ENCODE measurements at places on chromosomes 2 and 18. TPM values are rescaled to one million over a fixed set of nuclear protein-coding genes. Genes with fewer than 3 reads are reported as not detected.

DNA sequence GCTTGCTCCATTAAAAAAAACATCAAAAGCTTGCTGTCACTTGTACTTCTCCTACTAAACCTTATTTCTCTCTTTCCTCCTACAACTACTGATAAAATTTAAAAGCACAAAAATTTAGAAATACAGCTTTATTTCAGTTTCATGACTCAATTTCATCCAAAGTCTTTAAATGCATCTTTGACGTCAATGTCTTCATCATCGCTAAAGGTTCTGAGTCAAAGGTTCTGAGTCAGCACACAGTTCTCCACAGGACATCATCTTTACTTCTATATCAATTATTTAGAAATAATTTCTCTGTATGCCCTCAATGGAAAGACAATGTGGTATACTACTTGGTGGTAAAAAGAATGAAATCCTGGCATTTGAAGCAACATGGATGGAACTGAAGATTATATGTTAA lies 163.9 kb upstream of the DNMT3A start:
- DNase-seq: no peak

RAX gene
- not detected for total RNA-seq

DNA sequence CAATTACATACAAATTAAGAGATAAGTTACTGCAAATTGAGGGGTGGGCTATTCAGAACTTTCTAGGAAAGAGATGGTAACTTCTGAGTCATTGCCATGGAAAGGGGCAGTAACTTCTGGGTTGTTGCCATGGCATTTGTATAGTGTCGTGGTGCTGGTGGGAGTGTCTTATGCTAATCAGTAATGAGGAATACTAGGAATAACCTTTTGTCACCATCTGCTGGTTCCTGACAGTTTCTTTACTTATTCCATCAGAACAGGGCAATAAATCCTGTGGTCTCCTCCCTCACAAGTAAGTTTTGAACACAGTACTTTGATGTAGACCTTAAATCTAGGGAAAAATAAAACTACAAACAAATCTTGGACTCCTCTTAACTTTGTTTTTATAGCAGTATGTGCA lies 435.4 kb downstream of the BCL11A start:
- DNase-seq: no peak

- peak; percentile 22 for DNase-seq
Observed at GRCh38 chr2:8693157-8693821, 11.4 kb downstream of the ID2 start.

DNA sequence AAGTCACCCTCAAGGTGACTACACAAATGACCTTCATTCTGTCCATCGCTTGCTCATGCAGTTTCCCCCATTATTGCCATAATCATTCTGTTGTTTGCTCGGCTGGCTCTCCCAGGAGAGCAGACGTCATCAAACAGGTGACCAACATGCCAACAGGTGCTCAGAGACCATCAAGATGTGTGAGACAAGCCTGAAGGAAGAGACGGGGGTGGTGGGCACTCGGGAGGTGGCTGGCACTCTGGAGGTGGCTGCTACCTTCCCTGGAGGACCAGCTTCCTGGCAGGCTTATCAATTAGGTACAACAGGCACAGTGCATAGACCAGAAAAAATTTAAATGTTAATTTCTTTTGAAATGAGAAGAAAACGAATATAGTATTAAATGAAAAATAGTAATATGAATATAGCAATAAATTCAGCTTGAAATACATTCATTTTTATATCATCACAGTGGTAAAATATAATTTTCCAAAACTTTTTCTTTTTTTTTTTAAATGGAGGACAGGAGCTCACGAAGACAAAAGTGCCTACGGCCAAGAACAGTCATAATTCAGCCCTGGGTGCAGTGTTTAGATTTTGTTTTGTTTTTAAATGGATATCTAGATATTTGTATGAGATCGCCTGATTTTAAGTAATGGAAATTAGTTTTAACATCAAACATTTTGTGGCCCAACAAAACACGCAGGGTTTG lies 16.9 kb upstream of the HAAO start:
- no peak for DNase-seq

DNA sequence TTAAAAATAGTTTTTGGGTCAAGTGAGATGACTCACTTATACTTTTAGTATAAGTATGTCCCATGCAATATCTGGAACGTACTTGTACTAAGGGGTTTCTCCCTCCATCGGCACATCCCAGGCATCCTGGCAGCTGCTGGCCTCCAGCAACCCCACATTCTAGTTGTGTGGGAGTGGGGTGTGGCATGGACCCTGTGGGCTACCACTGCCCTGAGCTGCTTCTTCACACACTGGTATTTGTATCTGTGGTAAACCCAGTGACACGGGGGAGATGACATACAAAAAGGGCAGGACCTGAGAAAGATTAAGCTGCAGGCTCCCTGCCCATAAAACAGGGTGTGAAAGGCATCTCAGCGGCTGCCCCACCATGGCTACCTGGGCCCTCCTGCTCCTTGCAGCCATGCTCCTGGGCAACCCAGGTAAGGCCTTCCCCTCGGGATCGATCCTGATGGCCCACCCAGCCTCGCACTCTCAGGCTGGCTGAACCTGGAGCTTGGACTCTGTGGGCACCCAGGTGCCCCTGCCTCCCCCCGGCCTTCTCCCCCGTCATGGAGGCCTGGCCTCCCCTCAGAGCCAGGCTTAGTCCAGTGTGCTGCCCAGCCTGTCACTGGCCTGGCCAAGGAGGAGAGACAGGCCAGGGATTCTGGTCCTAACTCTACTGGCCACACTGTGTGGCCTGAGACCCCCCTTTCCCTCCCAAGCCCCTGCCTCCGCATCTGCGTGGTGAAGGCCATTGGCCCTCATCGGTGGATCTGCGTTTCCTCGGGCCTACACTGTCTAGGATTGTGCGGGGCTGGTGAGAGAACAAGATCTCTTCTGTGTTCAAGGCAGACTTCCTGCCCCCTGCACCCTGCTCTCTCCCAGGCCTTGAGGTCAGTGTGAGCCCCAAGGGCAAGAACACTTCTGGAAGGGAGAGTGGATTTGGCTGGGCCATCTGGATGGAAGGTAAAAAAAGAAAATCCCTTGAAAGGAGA lies at the start of gene GNLY:
GNLY (plus strand) TSS at position 307 of the 974 bp plus-strand sequence; CDS start at position 368, 61 bp downstream.
- DNase-seq: no peak

- no peak for DNase-seq
Observed at GRCh38 chr2:75562513-75562864, 1.8 kb upstream of the EVA1A start.

- no peak for DNase-seq
Observed at GRCh38 chr2:183163821-183164649, 39.8 kb downstream of the NUP35 start.

- DNase-seq: peak; percentile 91
Observed at GRCh38 chr2:120223034-120223912, at the start of gene TMEM185B. TMEM185B (minus strand) TSS chr2:120223400; CDS start chr2:120222976, 424 bp downstream.

KIAA2012 gene
- total RNA-seq: not detected

GPR45 gene
- total RNA-seq: not detected

GRCh38 chr2:23801396-23801795 lies 125.5 kb downstream of the ATAD2B start:
- DNase-seq: no peak

SP3 gene
- 42.0 TPM for total RNA-seq

GRCh38 chr2:94986392-94986963 lies 39.0 kb upstream of the MAL start:
- DNase-seq: no peak

DNA sequence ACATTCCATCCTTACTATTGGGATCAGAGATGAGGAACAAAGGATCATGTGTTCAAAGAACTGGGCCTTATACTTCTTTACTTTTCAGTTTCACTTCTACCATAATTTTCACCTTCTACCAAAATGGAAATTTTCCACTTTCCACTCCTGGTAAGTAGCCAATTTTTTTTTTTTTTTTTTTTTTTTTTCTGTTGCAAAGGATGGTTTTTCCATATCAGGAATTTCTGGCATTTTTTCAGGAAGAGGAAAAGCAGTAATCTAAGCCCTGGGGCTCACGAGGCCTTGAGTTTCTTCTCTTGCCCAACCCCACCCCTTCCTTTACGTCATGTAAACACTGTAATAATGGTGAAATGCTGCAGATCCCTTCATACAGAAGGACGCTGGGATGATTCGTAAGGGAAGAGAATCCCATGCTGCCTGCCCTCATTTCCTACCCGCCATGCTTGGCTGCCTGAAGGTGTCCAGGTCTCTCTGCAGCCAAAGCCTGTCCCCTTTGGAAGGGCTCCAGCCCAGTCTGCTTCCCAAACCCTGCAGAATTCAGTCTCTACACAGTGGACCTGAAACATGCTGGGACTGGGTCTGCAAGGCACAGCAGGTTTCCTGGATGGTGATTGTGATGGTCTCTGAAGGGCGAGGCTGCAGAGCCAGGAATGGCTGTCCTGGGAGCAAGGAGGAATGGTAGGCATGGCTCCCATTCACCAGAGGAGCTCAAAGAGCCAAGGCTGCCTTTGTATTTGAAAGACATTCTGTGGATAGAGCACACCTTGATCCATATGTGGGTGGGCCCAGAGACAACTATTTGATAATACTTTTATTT lies 57.0 kb downstream of the EFR3B start:
- DNase-seq: peak; percentile 43

ICA1L gene
- 6.1 TPM for total RNA-seq

DNA sequence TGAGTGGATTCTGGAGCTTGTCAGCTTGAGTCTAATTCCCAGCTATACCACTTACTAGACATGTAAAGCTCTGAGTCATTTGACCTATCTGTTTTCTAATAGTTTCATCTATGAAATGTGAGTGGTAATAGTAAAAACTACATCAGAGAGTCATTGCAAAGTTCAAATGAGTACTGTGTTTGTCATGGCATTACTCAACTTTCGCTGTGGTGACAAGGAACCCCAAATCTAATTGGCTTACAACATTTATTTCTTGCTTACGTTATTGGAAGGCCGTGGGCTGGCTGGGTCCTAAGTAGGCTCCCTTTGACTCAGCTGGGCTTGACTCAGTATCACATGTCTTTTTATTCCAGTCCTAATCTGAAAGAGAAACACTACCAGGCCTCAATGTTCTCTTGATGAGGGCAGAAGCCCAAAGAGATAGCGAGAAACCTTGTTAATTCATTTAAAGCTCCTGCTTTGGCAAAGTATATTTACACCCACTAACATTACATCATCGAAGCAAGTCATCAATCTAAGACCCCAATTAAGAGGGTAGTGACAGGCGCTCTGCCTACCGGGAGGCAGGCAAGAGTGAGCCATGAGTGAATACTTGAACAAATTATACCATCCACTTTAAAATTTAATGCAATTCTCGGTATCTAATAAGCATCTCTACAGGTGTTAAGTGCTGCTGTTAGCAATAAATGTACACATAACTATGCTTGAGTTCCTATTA lies 431.8 kb upstream of the SPHKAP start:
- no peak for DNase-seq

MOGAT1 gene
- total RNA-seq: 1.1 TPM

GRCh38 chr2:181440344-181440743 lies 16.8 kb upstream of the ITGA4 start:
- no peak for DNase-seq

DNA sequence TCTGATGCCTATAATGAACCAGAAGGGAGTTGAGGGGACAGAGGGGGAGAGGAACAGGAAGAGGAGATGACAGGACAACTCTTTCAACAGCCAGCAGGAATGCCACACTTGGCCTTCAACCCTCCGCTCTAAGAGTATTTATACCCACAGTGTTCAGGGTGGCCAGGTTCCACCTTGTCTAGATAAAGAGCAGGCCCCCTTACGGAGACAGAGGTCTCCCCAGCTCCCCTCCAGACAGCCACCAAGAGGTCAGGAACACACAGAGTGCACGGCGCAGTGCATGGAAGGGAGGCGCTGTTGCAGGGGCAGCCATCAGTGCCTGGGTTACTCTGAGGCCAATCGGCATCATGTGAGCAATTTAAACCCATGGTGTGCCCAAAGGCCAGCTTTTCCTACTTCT lies 176.9 kb downstream of the SMAD7 start:
- DNase-seq: peak; percentile 63

DNA sequence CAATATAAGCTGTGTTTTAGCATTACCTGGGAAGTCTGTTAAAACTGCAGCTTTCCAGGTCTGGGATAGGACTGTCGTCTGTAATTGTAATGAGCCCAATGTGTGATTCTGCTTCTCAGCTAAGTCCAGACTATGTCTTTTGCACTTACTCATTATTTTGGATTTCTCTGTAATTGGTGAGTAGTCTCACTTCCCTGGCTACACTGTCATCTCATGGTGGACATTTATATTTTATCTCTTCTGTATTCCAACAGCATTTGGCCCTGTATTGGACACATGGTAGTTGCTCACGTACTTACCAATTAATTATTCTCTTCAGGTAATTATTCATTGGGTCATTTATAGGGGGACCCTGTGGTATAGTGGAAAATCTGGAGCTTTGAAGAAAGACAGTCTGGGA lies 28.0 kb downstream of the LHCGR start:
- no peak for DNase-seq

CELF4 gene
- not detected for total RNA-seq

CCDC74B gene
- total RNA-seq: 0.40 TPM

GRCh38 chr18:44149706-44150105 lies 531.0 kb upstream of the SETBP1 start:
- no peak for DNase-seq

DNA sequence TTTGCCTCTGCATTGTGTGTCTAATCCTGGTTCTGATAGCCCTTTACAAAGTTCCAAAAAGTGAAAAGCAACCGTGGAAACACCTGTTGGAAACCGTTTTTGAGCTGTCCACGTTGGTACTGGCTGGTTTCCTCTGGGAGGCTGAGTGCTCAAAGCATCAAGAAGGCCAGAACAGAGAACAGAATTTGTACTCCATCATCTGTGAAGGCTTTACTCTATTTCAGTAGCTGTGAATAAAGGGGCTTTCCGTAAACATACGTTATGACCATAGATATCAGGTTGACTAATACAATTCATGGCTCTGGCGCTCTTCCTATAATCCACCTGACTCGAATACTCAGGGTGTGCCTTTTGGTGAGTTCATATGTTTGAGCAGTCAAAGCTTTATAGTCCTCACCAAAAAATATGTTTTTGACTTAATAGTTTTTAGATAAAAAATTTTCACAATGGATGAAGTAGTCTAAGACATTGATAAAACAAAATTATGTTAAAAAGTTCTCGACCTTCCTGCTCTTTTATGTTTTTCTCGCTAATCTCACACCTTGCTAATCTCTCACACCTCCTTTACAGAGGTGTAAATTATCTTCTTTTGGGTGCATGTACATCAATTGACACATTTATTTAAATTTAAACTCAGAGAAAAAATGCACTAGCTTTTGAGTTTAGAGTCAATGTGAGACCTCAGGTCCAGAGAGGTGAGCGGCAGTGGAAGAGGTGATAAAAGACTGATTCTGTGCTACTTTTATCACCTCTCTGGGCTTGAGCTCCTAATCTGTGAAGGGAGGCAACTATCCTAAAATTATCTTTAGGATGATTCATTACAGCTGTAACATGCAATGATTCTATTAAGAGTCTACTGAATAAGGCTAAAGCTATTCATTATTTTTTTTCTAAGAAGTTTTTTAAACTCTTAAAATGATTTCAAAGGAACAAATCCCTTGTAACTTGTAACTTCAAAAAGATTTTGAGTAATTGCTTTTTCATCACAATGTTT lies 65.3 kb downstream of the CXCR4 start:
- DNase-seq: no peak

GRCh38 chr2:15378148-15378908 lies 182.8 kb downstream of the NBAS start:
- DNase-seq: no peak

ADCYAP1 gene
- total RNA-seq: 0.22 TPM
